ENCODE measurements at places on chromosomes 3 and 15.

- peak; percentile 86 for DNase-seq
Observed at GRCh38 chr15:51334011-51334451, 4.4 kb downstream of the CYP19A1 start.

DNA sequence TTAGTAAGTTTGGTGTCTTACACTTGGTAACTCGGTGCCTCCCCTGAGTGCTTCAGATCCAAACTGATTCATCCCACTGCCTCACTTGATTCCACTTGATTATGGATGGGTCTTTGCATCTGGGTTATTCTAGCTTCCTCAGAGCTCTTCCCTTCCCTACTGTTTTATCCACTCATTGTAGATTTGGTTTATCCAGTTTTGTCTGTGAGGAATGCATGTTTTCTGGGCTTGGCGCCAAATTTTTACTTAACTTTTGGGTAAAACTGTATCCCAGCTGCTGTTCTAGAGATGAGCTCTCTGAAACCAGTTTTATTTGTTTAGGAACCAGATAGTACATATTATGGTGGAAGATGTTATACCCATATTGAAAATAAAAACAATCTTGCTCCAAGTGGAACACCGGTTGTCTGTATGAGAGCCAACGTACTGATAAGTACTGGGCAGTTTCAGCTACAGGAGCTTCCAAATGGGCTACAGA, 20.9 kb downstream of the RAD54L2 start:
- no peak for DNase-seq

DNA sequence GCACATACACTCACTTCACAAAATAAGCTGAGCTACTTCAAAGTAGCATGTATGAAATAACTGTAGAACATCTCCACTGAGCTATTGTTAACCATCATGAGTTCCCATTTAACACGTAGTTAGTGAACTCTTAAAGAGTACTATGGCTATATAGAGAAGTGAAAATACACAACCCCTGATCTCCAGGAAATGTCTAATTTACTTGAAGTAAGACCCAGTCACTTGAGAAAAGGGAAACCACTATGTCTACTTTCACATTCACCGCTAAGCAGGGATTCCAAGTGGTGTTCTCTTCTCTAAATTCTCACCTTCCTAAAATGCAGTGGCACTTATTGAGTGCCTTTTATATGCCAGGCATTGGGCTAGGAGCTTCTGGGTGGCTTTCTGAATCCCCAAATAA, 35.0 kb upstream of the COLQ start:
- peak; percentile 13 for DNase-seq

GRCh38 chr3:152916753-152917279, 81.9 kb downstream of the P2RY1 start:
- no peak for DNase-seq

GRCh38 chr3:98732286-98733052, 30.7 kb upstream of the ST3GAL6 start:
- DNase-seq: peak; percentile 67

DNA sequence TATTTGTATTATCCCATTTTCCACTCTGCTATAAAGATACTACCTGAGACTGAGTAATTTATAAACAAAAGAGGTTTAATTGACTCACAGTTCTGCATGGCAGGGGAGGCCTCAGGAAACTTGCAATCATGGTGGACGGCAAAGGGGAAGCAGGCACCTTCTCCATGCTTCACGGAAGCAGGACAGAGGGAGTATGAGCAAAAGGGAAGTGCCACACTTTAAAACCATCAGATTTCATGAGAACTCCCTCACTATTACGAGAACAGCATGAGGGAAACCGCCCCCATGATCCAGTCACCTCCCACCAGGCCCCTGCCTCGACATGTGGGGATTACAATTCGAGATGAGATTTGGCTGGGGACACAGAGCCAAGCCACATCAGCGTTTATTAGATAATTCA, 172.8 kb downstream of the NR2F2 start:
- DNase-seq: no peak

DNA sequence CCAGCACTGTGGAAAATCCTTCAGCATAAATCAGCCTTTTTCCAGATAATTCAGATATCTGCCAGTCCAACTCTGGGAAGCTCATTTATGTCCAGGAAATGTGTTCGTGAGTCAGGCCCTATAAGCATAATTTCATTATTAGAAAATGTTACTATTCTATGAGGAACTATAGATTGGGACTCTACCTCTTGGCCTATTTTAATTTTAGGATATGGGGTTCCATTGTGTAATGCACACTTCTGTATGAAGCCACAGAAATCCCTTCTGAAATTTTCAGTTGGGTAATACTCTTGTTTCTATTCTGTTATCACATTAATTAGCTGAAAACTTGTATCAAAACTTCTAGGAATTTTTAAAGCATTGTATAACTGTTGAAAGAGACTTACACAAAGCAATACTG, 43.9 kb upstream of the IL12A start:
- DNase-seq: no peak

- DNase-seq: no peak
Observed at GRCh38 chr3:109210501-109210900, 74.0 kb downstream of the C3orf85 start.

GRCh38 chr3:126413693-126414080, 19.0 kb downstream of the CFAP100 start:
- DNase-seq: no peak

- no peak for DNase-seq
Observed at GRCh38 chr3:53498806-53499641, 4.6 kb downstream of the CACNA1D start.

- DNase-seq: no peak
Observed at GRCh38 chr3:144263706-144264105, 292.1 kb downstream of the DIPK2A start.

- DNase-seq: peak; percentile 97
Observed at GRCh38 chr3:57068437-57069089, 8.1 kb downstream of the SPATA12 start.

GRCh38 chr3:48507256-48508061, 3.5 kb upstream of the SHISA5 start:
- peak; percentile 77 for DNase-seq

DNA sequence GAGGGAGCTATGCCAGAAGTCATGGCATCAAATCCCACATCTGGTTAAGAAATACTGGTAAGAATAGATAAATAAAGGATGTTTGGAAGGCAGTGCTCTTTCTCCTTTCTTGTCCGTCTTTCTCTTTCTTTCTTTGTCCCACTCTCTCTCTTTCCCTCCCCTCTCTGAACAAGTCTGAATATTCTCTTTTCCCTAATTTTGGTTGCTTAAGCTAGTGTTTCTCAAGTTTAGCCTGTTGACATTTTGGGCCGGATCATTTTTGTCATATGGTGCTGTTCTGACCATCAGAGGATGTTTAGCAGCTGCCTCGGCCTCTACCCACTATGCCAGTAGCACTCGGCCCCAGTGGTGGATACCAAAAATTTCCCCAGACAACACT, 405.3 kb upstream of the C2CD4B start:
- DNase-seq: no peak

DNA sequence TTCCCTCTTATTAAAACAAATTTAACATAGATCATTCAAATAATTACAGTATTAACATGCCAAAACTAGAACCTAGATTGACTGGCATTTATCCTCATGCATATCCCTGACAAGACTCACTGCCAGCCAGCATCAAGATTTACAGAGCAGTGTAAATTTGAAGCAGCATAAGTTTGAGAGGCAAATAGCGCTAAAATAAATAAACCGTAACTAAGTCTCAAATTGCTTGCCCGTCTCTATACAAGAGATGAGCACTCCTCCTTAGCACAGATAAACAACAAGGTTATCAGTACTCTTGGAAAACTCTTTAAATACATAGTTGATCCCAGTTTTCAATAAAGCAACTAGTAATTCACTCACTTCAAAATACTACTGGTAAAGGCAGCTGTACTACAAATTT, 29.6 kb downstream of the MSL2 start:
- DNase-seq: no peak

- no peak for DNase-seq
Observed at GRCh38 chr15:32819448-32819847, 101.6 kb downstream of the GREM1 start.

DNA sequence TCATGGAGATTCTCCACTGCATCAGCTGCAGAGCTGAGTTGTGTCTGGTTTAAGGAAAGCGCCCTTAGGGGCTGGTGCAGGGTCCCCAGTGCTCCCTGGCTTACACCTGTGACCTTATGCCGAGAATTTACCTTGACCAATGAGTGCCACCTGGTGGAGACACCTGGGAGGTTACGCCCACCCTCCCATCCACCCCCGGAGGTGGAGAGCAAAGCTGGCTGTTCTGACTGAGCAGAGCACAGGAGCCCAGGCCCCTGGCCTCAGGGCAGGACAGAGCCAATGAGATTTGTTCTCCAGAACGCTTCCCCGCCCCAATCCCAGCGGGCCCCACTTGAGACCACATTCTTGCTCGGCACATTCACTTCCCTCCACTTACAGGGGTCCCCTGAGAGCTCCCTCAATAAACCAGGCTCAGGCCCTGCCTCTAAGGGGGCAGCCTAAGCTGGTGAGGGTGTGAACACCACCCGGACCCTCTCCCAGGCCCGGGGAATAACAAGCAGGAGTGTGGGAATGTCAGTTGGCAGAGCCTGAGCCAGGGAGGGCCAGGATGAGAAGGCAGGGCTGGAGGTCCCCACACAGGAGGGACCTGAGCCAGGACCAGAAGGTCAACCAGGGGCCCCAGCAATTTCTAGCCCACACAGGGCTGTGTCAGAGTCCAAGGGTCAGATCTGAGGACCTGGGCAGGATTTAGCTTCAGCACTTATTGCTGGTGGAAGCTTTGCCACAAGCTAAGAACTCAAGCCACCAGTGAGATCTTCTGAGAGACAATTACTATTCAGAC, 117.1 kb downstream of the TPRA1 start:
- peak; percentile 14 for DNase-seq

DNA sequence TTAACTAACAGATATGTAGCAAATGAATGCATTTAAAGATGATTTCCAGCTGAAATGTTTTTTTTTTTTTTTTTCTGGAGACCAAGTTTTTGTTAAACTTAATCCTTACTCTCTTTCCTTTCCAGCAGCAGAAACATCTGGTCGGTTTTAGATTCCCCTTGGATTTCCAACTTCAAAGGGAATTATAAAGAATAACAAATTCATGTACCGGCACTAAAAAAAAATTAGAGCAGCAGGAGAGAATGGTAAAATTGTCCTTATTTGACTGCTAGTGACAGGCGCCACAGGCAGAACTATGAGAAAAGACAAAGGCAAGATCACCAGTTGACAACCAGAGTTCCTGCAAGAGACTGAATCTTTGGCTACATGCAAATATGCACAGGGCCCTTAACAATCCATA, 393.3 kb downstream of the TIGIT start:
- DNase-seq: no peak

- DNase-seq: no peak
Observed at GRCh38 chr3:55673764-55674163, 186.7 kb upstream of the WNT5A start.

GRCh38 chr3:188125076-188125475, 28.9 kb upstream of the LPP start:
- no peak for DNase-seq

GRCh38 chr3:121836481-121836880, 1.5 kb downstream of the EAF2 start:
- peak; percentile 32 for DNase-seq

GRCh38 chr3:152402695-152403451, 134.1 kb downstream of the MBNL1 start:
- peak; percentile 27 for DNase-seq

GRCh38 chr3:160473221-160473620, 23.6 kb upstream of the TRIM59 start:
- no peak for DNase-seq

GRCh38 chr3:43409506-43409905, 123.2 kb downstream of the SNRK start:
- DNase-seq: no peak

DNA sequence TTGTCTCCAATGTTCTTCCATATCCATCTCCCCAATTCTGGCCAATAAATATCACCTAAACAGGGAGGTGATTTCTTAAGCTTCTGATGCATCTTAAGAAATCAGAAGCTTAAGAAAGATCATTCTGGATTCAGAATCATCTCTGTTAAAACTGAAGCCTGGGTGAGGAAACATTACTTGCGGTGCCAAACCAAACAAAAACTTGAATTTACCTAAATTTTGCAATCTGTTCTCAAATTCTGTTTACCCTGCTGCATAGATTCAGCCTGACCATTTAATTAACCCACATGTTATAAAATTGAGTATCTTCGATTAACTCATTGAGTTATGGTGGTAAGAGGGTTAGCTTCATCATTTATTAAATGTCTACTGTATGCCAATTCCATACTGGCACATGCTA, 204.4 kb upstream of the ZNF385D start:
- no peak for DNase-seq

- no peak for DNase-seq
Observed at GRCh38 chr3:119945291-119945690, 149.0 kb downstream of the GSK3B start.

DNA sequence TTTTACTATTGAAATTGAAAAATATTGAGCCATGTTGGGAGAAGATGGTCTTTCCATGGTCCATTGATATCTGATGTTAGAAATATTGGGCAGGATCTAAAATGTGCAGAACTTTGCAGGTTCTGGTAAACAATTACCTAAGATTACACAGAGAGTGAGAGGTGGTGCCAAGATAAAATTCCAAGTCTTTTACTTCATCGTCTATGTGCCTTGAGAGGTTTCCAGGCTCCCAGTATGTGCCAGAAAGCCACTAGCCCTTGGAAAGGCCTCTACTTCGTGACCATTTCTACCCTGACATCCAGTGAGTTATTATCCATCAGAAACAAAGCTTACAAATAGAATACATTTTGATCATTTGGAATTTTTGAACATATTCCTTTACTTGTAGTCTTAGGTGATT, 27.6 kb downstream of the CD200 start:
- no peak for DNase-seq

DNA sequence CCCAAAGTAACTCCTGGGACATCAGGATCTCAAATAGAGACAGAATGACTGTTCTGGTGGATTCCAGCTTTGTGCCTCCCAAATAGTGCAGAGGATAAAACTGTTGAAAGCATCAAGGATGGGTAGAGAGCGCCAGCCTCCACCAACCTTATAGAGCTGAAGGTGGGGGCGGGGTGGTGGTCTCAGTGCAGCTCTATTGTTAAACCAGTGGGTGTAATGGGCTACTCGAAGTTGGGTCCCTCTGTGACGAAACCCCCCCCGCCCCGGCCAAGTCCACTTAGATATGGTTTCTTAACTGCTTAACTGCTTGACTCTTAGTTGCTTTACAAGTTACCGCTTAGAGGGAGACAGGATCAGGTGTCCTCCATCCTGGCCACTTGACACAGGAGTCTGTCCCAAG, 22.7 kb downstream of the DHX30 start:
- DNase-seq: peak; percentile 27

DNA sequence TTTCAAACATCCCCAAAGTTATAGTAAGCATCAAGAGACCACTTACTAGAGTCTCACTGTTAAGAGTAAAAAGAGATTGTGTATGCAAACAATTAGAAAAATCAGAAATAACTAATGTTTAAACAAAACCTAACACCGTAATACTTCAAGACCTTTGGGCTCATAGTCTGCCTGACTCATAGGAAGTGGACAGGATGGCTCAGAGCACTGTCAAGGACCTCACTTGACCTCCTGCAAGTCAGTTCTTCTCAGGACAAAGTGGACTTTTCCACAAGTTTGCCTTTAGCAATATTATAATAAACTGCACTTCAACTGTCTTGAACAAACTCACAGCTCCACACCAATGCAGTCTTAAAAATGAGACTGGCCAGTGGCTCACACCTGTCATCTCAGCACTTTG, 34.8 kb downstream of the IL12A start:
- no peak for DNase-seq
